GM23248 (cell line): ENCODE measurements at places on chromosomes 1 and 21. TPM values are rescaled to one million over a fixed set of nuclear protein-coding genes. Genes with fewer than 3 reads are reported as not detected.

DNA sequence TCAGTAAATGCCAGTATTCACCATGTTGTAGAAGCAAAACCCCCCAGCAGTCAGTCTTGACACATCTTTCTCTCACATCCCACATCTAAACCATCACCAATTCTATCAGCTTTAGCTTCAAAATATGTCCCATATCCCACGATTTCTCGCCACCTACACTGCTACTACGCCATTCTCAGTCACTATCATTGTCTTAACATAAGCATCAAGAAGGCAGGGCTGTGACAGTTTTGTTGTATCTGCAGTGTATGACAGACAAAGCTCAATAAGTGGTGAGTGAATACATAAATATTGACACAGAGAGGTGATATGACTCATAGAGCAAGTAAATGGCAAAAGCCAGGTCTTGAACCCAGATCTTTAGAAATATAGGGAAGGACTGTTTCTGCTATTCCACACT is 59.9 kb downstream of the JAK1 start:
- no peak for DNase-seq
- no peak overlapping the region for H3K27ac ChIP-seq
- no peaks in the 10 kb centered on the region for H3K36me3 ChIP-seq
- no peaks in the 10 kb centered on the region for H3K27me3 ChIP-seq

DNA sequence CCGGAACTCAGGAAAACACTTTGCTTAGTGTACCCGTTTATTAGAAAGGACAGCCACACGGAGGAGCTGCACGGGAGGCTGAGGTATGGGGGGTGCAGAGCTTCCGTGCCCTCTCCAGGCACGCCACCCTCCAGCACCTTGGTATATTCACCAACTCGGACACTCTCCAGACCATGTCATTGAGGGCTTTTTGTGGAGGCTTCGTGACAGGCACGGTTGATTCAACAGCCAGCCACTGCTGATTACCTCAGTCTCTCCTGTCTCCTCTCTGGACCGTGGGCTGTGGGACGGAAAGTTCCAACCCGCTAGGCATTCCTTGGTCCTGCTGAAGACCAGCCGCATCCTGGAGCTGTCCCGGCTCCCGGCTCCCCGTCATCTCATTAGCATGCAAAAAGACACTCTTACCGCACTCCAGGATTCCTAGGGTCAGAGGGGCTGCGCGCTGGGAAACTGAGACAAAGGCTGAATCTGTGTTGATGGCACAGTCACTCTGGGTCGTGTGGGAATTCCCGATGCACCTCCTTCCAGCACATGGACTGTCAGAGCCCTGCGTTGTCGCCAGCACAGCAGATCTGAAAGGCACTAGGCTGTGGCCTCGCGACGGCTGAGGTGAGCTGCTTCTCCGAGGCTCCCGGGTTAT is 65.6 kb downstream of the PRKCZ start:
- no peaks in the 10 kb centered on the region for H3K36me3 ChIP-seq
- H3K27ac ChIP-seq, result no peak overlapping the region
- H3K4me3 ChIP-seq, result peak overlapping the region; percentile 12; the same call in 1 of the 2 replicates
- peak; percentile 60 for DNase-seq
- H3K27me3 ChIP-seq, result peaks cover 36% of the 10 kb centered on the region

GRCh38 chr1:230892018-230892491 is 23.7 kb upstream of the C1orf198 start:
- DNase-seq, result peak; percentile 9
- H3K36me3 ChIP-seq, result no peaks in the 10 kb centered on the region
- H3K4me1 ChIP-seq, result peaks cover 8% of the 10 kb centered on the region
- H3K4me3 ChIP-seq, result no peak overlapping the region
- no peaks in the 10 kb centered on the region for H3K27me3 ChIP-seq

DNA sequence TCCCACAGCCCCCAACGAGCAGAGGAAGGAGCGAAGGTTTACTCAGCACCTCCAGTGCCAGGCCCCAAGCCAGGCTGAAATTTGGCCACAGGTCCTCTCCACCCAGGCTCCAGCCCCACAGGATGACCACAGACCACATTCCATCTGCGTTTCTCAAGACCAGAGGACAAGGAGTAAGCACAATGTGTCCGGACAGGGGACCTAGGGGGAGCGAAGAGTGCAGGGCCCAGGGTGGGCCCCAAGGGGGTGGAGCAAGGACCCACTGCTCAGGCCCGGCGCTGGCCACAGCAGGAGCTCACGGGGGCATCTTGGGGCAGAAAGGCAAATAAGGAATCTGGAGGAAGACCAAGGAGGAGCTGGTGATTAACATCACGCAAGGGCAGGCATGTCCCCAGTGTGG is 100.5 kb downstream of the NPHP4 start:
- no peak overlapping the region for H3K4me3 ChIP-seq
- H3K27ac ChIP-seq, result no peak overlapping the region
- no peaks in the 10 kb centered on the region for H3K36me3 ChIP-seq
- peak; percentile 44 for DNase-seq

- no peak overlapping the region for H3K4me3 ChIP-seq
- no peaks in the 10 kb centered on the region for H3K4me1 ChIP-seq
- DNase-seq, result no peak
- peaks cover 59% of the 10 kb centered on the region for H3K36me3 ChIP-seq
- H3K27me3 ChIP-seq, result no peaks in the 10 kb centered on the region
These were observed 18.0 kb downstream of the KLHL12 start for GRCh38 chr1:202908998-202909397.

DNA sequence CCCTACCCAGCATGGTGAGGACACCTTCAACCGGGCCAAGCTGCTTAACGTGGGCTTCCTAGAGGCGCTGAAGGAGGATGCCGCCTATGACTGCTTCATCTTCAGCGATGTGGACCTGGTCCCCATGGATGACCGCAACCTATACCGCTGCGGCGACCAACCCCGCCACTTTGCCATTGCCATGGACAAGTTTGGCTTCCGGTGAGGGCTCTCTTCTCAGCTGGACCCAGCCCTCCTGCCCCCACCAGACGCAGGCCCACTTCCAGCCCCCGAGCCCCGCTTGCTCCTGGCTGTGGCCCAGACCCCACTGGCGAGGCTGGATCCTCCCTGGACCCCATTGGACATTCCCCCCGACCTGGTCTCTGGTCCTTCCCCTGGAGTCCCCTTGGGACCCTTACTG is 5.8 kb downstream of the B4GALT2 start:
- DNase-seq, result no peak
- H3K36me3 ChIP-seq, result 0 out of 2 replicates have a peak, but pooled peaks cover 6% of the 10 kb centered on the region
- H3K27ac ChIP-seq, result no peak overlapping the region
- H3K4me1 ChIP-seq, result peaks cover 24% of the 10 kb centered on the region
- no peak overlapping the region for H3K4me3 ChIP-seq
- H3K27me3 ChIP-seq, result no peaks in the 10 kb centered on the region

GRCh38 chr1:29125788-29126187 is 2.1 kb upstream of the TMEM200B start:
- H3K27me3 ChIP-seq, result no peaks in the 10 kb centered on the region
- no peak overlapping the region for H3K4me3 ChIP-seq
- H3K4me1 ChIP-seq, result no peaks in the 10 kb centered on the region

DNA sequence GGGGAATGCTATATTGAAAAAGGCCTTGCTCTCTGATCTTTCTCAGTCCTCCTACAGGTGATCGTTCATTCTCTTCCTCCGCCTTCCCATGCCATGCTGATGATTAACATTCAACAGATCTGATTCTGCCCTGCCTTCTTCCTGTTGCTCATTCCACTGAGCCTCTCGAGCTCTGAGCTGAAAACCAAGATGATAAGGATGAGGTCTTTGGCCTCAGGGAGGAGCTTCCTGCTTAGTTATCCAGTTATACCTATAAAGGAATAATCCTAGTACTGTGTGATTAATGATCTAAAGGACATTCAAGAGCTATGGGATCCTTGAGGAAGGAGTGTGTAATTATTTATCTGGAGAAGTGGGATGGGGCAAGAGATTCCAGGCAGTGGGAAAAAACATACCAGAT is 25.2 kb upstream of the MAP3K7CL start:
- peaks cover 11% of the 10 kb centered on the region for H3K4me1 ChIP-seq
- no peak overlapping the region for H3K27ac ChIP-seq
- H3K27me3 ChIP-seq, result no peaks in the 10 kb centered on the region
- no peaks in the 10 kb centered on the region for H3K36me3 ChIP-seq
- DNase-seq, result peak; percentile 59
- no peak overlapping the region for H3K4me3 ChIP-seq

GRCh38 chr1:109917768-109918606 is 7.3 kb downstream of the CSF1 start:
- DNase-seq, result no peak
- no peak overlapping the region for H3K4me3 ChIP-seq
- peaks cover 23% of the 10 kb centered on the region for H3K4me1 ChIP-seq
- no peak overlapping the region for H3K27ac ChIP-seq

- H3K36me3 ChIP-seq, result no peaks in the 10 kb centered on the region
- no peak for DNase-seq
These were observed 31.0 kb downstream of the UMODL1 start for GRCh38 chr21:42102076-42102475.

DNA sequence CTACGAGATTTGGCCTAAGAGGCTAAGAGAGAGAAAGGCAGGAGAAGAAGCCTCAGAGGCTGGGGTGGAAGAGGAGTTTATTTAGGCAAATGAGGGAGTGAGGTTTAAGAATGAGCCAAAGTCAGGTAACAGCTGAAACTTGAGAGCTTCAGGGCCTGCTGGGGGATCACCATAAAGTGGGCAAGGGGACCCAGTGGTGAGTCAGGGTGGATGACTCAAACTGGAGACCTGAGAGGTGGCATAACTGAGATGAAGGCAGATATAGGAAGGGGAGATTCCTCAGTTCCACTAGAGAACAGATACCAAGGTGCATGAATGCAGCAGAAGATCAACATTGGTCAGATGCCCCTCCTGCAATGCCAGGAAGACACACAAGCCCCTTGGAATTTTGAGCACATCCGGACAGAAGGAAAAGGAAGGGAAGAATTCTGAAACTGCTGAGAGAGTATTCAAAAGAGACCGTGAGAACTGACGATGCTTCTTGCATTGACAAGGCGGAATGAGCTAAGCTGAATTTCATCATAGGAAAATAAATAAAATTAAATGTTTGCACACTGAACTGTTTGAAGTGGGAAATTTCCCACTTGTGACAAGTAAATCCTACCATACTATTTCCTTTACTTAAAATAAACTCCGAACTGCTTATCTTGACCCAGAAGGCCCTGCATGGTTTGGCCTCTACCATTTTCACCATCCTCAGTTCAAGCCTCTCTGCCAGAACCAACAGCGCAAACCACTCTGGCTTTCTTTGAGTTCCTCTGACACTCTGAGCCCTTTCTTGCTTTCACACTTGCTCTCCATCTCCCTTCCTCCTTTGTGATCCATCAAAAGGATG is 94.1 kb downstream of the NMNAT2 start:
- no peak overlapping the region for H3K4me3 ChIP-seq
- no peak for DNase-seq
- no peak overlapping the region for H3K27ac ChIP-seq
- peaks cover 11% of the 10 kb centered on the region; the same call in 1 of the 2 replicates for H3K4me1 ChIP-seq

DNA sequence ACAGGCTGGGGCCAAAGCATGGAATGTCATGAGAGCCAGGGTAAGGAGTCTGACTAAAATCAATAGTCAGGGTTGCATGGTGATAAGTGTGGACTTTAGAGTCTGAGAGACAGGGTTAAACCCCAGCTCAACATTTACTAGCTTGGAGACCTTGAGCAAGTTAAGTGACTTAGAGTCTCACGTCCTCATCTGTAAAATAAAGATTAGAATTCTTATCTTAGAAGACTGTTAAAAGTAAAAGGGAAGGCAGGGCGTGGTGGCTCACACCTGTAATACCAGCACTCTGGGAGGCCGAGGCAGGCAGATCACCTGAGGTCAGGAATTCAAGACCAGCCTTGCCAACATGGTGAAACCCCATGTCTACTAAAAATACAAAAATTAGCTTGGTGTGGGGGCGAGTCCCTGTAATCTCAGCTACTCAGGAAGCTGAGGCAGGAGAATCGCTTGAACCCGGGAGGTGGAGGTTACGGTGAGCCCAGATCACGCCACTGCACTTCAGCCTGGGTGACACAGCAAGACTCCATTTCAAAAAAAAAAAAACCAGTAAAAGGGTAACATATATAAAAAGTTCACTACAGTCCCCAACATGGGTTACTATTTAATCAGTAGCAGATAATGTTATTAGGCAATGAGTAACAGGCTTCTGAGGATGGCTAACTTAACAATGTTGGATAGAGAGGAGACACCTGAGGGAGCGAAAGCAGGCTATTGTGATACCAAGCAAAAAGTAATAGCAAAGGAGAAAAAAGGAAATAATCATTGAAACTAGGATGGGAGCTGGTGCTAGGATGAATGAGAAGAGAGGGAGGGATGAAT is 20.8 kb downstream of the TMCO1 start:
- H3K27me3 ChIP-seq, result no peaks in the 10 kb centered on the region
- no peak for DNase-seq
- H3K4me1 ChIP-seq, result no peaks in the 10 kb centered on the region
- H3K4me3 ChIP-seq, result no peak overlapping the region
- no peak overlapping the region for H3K27ac ChIP-seq

GRCh38 chr1:21284206-21285054 is 5.8 kb downstream of the ECE1 start:
- H3K4me3 ChIP-seq, result no peak overlapping the region
- DNase-seq, result no peak
- peaks cover 9% of the 10 kb centered on the region for H3K4me1 ChIP-seq
- no peak overlapping the region for H3K27ac ChIP-seq
- H3K27me3 ChIP-seq, result no peaks in the 10 kb centered on the region

DNA sequence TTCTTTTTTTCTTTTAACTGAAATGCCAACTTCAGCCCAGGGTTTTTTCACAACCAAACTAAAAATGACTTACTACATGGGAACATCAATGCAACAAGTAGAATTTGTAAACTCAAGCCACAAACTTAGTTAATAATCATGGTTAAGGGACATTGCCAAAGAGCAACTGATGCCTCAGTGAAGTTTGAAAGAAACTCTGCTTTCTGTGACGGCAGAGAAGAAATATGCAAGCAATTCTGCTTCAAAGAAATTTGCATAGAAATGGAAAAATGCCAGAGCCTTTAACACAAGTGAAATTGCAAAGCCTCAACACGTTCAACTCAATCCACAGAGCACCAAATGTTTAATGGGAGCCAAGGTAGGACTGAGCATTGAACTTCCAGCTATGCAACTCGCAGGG is 5.0 kb upstream of the CHD5 start:
- peaks cover 8% of the 10 kb centered on the region for H3K4me1 ChIP-seq
- peaks cover 10% of the 10 kb centered on the region; the same call in 1 of the 2 replicates for H3K36me3 ChIP-seq
- H3K4me3 ChIP-seq, result no peak overlapping the region

- peaks cover 8% of the 10 kb centered on the region for H3K4me1 ChIP-seq
- H3K4me3 ChIP-seq, result no peak overlapping the region
- no peaks in the 10 kb centered on the region for H3K36me3 ChIP-seq
- DNase-seq, result peak; percentile 47
These were observed 44.9 kb downstream of the ACTA1 start for GRCh38 chr1:229388897-229389580.

Gene LAMTOR5
- polyA plus RNA-seq, result 307 and 318 TPM in 2 replicates

Gene KCNJ10
- polyA plus RNA-seq, result not detected in 2 replicates

Gene CCDC190
- polyA plus RNA-seq, result not detected in 2 replicates

Gene NR5A2
- 0.06 TPM in 1 of 2 replicates, not detected in the other for polyA plus RNA-seq
